Prostate gland (tissue), 2 donors: ENCODE measurements at places on chromosomes 5 and 9. TPM values are rescaled to one million over a fixed set of nuclear protein-coding genes. Genes with fewer than 3 reads are reported as not detected.
A peak's percentile ranks its signal among the peaks of the same experiment; 100 is the strongest.

DNA sequence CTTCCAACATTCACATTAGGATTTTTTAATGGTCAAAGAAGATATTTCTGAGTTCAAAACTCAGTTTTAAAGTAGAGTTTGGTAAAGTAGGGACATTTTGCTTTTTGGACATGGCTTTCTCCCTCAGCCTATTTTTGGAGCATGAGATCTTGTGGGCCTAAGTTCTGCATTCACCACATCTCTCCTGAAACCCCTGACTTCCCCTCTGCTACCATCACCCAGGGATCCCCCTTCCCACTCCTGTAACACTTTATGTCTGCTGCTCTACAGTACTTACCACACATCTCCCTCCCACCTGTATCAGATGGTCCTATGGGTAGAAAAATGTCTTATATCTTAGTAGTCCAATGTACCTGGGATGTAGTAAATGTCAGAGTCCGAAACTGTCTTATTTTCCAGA is 48.2 kb upstream of the JAK2 start:
- H3K27me3 ChIP-seq = no peaks in the 10 kb centered on the region
- DNase-seq = no peak
- no peaks in the 10 kb centered on the region for H3K36me3 ChIP-seq
- peaks cover 4% of the 10 kb centered on the region for H3K4me1 ChIP-seq
- H3K4me3 ChIP-seq = no peak overlapping the region

GRCh38 chr9:125990793-125991220 is 243.6 kb downstream of the PBX3 start:
- H3K27me3 ChIP-seq = no peaks in the 10 kb centered on the region
- no peaks in the 10 kb centered on the region for H3K4me1 ChIP-seq
- H3K27ac ChIP-seq = no peak overlapping the region
- DNase-seq = peak; percentile 29
- H3K36me3 ChIP-seq = no peaks in the 10 kb centered on the region

The GABRA1 gene
- 0.77 TPM for total RNA-seq

The FGF1 gene
- 9.4 TPM for total RNA-seq

GRCh38 chr9:129482521-129483414 is 138.1 kb downstream of the C9orf50 start:
- no peaks in the 10 kb centered on the region for H3K27me3 ChIP-seq
- peak overlapping the region; percentile 100 for H3K27ac ChIP-seq
- peaks cover 36% of the 10 kb centered on the region for H3K4me1 ChIP-seq
- peak; percentile 88 for DNase-seq

The ADAMTS16 gene
- not detected for total RNA-seq

The LHX3 gene
- 1.3 TPM for total RNA-seq

The BSPRY gene
- 21.8 TPM for total RNA-seq

The NPM1 gene
- total RNA-seq = 544 TPM

GRCh38 chr5:994821-995220 is 13.8 kb upstream of the NKD2 start:
- no peak overlapping the region for H3K27ac ChIP-seq
- no peak for DNase-seq
- no peaks in the 10 kb centered on the region for H3K36me3 ChIP-seq
- no peak overlapping the region for H3K4me3 ChIP-seq
- no peaks in the 10 kb centered on the region for H3K4me1 ChIP-seq

DNA sequence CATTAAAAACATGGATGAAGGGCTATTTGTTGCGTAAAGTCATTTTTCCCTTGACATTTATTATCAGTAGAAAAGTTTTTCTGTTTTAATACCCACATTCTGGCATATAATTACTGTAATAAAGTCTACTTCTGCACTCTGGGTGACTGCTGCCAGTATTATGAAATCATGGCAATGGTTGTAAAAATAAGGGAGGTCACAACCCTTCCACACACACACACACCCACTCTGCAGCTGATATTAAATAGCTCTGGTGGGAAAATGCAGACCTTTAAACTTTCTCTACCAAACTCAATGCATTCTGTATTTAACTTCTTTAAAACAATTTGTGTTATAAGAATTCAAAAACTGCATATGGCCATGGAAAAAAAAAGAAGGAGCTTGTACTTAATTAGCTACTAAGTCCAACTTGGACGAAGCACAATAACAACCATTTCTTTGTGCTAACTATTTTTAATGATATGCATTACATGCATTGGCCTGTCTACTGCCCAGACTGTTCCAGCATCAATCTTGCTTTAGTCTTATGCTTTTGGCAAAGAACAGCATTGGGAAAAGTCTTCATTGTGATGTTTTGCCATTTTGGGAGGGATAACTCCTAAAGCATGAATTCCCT is 137.6 kb upstream of the MAP3K1 start:
- DNase-seq = no peak
- H3K27ac ChIP-seq = no peak overlapping the region
- no peaks in the 10 kb centered on the region for H3K36me3 ChIP-seq
- no peaks in the 10 kb centered on the region for H3K4me1 ChIP-seq
- no peak overlapping the region for H3K4me3 ChIP-seq

GRCh38 chr9:113772121-113772810 is 103.8 kb upstream of the ZNF618 start:
- H3K27me3 ChIP-seq = no peaks in the 10 kb centered on the region
- H3K36me3 ChIP-seq = no peaks in the 10 kb centered on the region
- H3K4me1 ChIP-seq = peaks cover 5% of the 10 kb centered on the region
- no peak for DNase-seq
- H3K27ac ChIP-seq = no peak overlapping the region

GRCh38 chr5:157914151-157914788 is 55.3 kb upstream of the CLINT1 start:
- no peak overlapping the region for H3K4me3 ChIP-seq
- no peaks in the 10 kb centered on the region for H3K36me3 ChIP-seq
- H3K4me1 ChIP-seq = no peaks in the 10 kb centered on the region
- no peaks in the 10 kb centered on the region for H3K27me3 ChIP-seq
- no peak overlapping the region for H3K27ac ChIP-seq

DNA sequence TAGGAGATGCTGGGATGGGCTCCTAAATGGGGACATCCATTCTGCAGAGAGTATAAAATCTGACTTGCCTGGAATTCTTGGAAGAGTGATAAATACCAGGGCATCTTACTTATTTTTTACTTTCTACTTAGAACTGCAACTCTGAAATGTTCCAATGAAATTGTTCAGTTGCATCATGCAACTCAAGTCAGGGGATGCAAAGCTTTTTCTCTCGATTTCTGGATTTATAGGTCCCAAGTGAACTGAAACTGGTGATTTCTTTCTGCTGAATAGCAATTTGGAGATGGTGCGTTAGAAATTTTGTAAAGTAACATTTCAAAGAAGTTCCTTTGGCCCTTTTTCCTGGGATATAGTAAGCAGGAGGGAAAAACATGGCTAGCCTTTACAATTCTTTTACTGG is 238.4 kb upstream of the CD180 start:
- no peak overlapping the region for H3K27ac ChIP-seq
- no peaks in the 10 kb centered on the region for H3K36me3 ChIP-seq

The GDF9 gene
- total RNA-seq = 0.09 TPM

- no peaks in the 10 kb centered on the region for H3K36me3 ChIP-seq
- no peaks in the 10 kb centered on the region for H3K27me3 ChIP-seq
- no peak overlapping the region for H3K4me3 ChIP-seq
These were observed 85.7 kb downstream of the FREM1 start for GRCh38 chr9:14824481-14824880.

The PLAC8L1 gene
- total RNA-seq = not detected

- H3K4me1 ChIP-seq = no peaks in the 10 kb centered on the region
- DNase-seq = no peak
- no peak overlapping the region for H3K27ac ChIP-seq
- no peaks in the 10 kb centered on the region for H3K36me3 ChIP-seq
- no peak overlapping the region for H3K4me3 ChIP-seq
These were observed 152.9 kb downstream of the PIK3R1 start for GRCh38 chr5:68368311-68369022.

The ANKDD1B gene
- 2.7 TPM for total RNA-seq
